CD4-positive, CD25-positive, alpha-beta regulatory T cell (primary cell): ENCODE measurements at places on chromosomes 12 and 14.

- DNase-seq = peak; percentile 14
Observed at GRCh38 chr14:35940291-35940690, 114.2 kb downstream of the BRMS1L start.

DNA sequence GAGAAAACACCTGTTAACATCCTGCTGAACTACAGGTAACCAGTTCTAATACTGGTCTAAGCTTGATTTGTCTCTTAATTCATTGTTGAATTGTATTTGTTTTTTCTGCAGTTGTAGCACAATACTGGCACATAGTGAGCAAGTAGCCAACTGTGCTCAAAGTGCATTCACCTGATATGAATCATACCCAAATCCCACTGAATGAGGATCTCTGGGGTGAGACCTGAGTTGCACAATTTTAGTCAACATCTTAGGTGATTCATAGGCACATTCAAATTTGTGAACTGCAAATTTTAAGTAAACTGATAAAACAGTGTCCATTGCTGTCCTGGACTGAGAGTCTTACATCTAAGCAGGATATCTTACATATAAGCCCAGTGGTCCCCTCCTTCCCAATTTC is 12.8 kb downstream of the KCNC2 start:
- DNase-seq = no peak

GRCh38 chr12:55726971-55727370 is 1.8 kb downstream of the CD63 start:
- DNase-seq = no peak

DNA sequence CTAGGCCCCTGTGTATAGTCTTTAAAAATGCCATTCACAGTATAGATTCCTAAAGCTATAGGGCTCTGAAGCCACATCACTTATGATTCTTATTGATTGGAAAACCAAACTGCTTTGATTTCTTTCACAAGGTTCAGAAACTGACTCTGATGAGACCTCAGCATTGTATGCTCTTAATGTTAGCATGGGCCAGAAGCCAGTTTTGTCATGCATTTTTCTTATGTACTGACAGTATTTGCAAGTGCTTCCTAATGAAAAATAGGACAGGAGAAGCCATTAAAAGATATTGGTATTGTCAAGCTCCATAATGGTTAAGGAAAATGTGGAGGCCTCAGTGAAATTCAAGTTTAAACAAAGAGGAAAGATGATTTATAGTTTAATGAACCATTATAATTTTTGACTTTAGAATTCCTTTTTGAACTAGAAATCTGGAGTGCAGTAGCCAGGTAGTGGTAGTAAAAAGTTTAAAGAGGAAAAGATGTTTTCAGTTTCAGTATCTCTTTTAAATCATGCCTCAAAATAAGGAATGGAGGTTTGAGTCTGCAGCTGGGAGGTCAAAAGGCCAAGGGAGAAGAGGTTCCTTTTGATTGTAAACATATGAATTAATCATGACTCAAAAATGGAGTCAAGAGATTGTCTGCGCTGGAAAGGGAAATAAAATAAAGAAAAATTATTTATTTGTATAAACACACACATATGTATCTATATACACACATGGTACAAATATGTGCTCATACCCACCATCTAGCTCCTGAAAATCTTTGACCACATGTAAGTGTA is 388.1 kb upstream of the PRICKLE1 start:
- DNase-seq = no peak

DNA sequence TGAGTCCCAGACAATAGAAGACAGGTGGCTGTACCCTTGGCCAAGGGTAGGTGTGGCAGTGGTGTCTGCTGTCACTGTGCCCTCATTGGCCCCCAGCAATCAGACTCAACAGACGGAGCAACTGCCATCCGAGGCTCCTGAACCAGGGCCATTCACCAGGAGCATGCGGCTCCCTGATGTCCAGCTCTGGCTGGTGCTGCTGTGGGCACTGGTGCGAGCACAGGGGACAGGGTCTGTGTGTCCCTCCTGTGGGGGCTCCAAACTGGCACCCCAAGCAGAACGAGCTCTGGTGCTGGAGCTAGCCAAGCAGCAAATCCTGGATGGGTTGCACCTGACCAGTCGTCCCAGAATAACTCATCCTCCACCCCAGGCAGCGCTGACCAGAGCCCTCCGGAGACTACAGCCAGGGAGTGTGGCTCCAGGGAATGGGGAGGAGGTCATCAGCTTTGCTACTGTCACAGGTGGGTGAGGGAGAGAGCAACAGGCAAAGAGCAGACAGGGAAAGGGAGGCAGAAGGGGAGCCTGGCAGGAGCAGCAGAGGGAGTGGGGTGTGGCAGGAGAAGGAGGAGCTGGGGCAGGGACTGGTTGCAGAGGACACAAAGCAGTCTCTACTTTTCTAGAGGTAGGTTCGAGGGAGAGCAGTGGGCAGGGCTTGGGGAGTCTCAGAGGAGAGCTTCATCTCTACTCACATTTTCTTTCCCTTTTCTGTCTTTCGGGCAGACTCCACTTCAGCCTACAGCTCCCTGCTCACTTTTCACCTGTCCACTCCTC is 452 bp downstream of the INHBE start:
- no peak for DNase-seq

- no peak for DNase-seq
Observed at GRCh38 chr14:42222924-42223471, 616.3 kb downstream of the LRFN5 start.

DNA sequence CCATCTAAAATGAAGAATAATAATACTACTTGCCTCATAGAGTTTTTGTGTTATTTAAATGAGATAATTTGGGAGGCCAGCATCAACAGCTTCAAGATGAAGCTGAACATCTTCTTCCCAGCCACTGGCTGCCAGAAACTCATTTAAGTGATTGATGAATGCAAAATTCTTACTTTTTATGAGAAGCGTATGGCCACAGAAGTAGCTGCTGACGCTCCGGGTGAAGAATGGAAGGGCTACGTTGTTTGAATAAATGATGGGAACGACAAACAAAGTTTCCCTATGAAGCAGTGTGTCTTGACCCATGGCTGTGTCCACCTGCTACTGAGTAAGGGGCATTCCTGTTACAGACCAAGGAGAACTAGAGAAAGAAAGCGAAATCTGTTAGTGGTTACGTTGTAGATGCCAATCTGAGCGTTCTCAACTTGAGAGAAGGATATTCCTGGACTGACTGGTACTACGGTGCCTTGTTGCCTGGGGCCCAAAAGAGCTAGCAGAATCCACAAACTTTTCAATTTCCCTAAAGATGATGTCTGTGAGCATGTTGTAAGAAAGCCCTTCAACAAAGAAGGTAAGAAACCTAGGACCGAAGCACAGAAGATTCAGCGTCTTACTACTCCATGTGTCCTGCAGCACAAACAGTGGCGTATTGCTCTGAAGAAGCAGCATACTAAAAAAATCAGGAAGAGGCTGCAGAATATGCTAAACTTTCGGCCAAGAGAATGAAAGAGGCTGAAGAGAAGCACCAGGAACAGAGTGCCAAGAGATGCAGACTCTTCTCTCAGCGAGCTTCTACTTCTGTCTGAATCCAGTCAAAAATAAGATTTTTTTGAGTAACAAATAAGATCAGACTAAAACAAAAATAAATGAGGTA is 100.0 kb upstream of the LRIG3 start:
- no peak for DNase-seq

DNA sequence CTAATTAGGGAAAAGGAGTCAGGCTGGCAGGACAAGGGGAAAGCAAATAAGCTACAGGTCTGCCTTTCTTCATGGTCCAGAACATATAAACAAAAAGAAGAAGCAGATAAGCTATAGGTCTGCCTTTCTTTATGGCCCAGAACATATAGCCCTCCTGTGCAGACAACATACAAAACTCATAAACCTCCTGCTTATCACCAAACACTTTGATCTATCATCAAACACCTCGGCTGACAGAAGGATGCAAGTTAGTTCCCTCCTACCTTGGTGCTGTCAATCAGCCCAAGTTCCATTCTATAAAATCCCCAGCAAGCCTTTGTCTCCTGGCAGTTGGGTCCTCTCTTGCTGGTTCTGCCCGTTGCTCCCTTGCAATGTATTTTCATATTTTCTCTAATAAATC is 23.2 kb downstream of the AMN1 start:
- DNase-seq = no peak

GRCh38 chr14:23366426-23366921 is 1.5 kb upstream of the EFS start:
- DNase-seq = no peak

GRCh38 chr14:105492971-105493871 is 2.2 kb downstream of the TEDC1 start:
- DNase-seq = no peak

DNA sequence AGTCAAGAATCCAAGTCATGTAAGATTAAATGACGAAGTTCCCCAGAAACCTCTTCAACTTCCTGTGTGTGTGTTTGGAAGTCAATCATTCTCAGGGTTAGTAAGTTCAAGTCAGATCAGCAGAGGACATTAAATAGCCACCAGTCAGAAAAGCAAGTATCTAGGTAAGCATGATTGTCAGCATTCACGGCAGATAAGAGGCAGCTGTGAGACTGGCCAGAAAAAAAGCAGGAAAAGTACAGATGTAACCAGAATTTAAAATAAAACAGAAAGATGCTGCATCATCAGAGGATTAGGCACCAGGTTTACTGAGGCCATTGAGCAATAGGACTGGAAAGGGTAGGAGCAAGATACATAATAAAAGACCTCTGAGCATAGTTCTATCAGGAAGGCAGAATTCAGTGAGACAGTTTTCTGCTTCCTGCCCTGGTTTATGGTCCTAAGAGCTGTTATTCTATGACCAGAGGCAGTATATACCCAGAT is 606.9 kb downstream of the FSCB start:
- DNase-seq = no peak

GRCh38 chr12:57397441-57397840 is 33.4 kb downstream of the R3HDM2 start:
- DNase-seq = no peak

DNA sequence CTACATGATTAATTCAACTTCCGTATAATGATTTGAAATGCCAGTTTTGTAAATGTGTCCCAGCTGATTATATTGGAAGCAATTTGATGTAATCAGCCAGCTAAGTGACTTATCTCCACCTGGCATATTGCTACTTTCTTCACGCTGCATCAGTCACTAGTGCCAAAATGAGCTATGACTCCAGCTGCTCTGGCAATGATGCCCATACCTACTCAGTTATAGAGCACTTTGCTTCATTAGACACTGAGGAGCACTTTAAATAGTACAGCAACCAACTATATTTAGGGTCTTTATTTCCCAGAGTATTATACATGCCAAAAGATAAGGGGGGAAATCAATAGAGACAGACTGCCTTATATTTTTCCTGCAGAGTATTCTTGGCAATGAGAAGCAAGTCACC is 67.9 kb upstream of the LIN7A start:
- DNase-seq = no peak

GRCh38 chr14:99564256-99564925 is 39.6 kb downstream of the CCDC85C start:
- DNase-seq = no peak

GRCh38 chr12:117845271-117845904 is 123.4 kb downstream of the KSR2 start:
- no peak for DNase-seq

- DNase-seq = no peak
Observed at GRCh38 chr14:81162941-81163340, 57.8 kb downstream of the GTF2A1 start.

- DNase-seq = no peak
Observed at GRCh38 chr12:117805865-117806264, 162.9 kb downstream of the KSR2 start.

DNA sequence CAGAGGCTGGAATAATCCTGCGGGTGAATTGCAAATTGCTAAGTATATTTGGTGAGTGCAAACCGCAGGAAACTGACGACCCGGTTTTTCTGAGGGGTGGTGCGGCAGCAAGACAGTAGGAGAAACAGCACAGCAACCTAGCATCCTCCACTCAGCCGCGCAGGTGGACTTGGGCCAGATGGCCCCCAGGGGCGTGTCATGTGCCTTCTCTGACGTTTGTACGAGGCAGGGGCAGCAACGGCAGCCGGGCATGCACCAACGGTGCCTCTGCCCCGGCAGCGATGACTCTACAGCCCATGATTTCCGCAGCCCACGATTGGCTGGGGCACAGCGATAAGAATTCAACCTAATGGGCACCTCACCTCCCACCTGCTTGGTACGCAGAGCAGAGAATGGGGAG is 11.1 kb upstream of the CLEC2A start:
- no peak for DNase-seq

DNA sequence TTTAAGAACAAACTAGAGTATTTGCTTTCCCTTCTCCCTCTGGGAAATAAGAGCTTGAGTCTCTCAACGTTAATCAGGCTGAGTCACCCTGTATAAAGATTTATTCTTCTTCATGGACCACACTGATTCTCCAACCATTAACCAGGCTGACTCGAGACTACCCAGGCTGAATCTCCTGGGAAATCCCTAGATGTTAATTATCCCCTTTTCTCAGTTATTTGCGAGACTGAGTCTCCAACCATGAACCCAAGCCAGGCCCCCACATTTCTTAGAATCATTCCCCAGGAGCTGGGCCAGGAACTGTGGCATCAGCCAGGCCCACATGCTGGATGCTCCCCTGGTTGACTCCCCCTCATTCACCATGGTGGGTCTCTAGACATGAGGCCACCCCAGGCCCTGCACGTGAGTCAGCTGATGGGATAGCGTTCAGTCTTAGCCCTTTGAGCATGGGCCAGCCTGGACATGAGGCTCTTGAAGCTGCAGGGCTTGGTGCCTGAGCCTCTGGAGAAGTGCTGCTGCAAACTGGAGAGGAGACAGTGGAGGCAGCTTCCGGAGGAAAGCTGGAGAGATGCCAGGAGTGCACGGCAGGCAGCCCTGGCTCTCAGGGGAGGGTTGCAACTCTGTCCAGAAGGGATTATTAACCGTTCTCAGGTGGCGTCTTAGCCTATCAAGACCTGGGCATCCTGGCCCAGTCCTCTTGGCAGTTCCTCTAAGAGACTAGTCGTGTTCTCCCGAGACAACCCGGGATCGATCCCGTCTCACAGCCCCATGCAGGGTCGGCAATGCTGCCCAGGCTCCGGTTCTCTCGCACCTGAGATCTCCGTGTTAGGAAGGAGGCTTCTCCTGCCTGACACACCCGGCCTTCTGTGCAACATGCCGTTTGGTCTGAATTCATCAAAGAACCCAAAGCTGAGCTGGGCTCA is 296.6 kb downstream of the ADGRD1 start:
- DNase-seq = no peak

GRCh38 chr12:24138041-24138440 is 188.6 kb upstream of the SOX5 start:
- no peak for DNase-seq

DNA sequence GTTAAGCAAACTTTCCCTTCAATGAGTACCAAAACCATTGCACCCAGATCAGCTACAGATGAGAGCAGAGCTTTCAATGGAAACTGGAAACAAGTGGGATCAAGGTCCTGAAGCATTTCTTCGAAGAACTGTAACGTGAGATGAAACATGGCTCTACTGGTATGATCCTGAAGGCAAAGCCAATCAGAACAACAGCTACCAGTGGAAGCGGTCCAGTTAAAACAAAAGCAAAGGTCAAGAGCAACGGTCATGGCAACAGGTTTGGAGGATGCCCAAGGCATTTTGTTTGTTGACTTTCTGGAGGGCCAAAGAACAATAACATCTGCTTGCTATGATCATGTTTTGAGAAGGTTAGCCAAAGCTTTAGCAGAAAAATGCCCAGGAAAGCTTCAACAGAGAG is 137.9 kb upstream of the CPSF6 start:
- no peak for DNase-seq
